Stimulated activated CD8-positive, alpha-beta memory T cell treated with anti-CD3 and anti-CD28 coated beads, Interleukin-2, amount 100 ng/mL, for 48 hours (primary cell): ENCODE measurements at places on chromosomes 3 and 15.

DNA sequence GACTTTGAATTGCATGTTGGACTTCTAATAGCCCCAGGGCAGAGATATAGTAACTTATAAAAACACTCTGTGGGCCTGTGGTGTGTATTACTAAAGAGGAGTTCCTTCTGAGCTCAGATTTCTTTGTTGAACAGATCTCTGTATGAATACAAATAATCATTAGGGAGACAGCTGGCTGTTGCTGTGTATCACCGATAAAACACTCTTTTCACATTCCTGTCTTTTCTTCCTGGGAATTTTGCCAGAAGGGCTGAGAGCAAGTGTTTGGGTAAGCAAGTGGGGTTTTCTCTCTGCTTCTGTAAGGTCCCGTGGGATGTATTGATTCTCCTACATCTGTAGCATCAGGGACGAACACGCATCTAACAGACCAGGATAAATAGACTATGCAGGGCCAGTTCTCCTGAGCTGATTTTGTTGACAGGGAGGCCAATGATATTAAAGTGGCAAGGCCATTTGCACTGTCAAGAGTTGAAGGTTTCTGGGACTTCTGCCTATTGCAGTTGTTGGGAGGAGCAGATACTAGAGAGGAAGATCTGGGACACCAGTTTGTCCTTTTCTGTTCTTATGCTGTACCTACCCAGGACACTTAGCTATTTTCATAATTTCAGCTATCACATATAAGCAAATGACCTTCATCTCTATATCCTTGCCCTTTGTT lies 225.9 kb upstream of the CD96 start:
- DNase-seq: no peak

GRCh38 chr3:111895071-111895470 lies 36.0 kb downstream of the PHLDB2 start:
- DNase-seq: no peak

- no peak for DNase-seq
These were observed 28.7 kb upstream of the PLOD2 start for GRCh38 chr3:146189519-146190173.

DNA sequence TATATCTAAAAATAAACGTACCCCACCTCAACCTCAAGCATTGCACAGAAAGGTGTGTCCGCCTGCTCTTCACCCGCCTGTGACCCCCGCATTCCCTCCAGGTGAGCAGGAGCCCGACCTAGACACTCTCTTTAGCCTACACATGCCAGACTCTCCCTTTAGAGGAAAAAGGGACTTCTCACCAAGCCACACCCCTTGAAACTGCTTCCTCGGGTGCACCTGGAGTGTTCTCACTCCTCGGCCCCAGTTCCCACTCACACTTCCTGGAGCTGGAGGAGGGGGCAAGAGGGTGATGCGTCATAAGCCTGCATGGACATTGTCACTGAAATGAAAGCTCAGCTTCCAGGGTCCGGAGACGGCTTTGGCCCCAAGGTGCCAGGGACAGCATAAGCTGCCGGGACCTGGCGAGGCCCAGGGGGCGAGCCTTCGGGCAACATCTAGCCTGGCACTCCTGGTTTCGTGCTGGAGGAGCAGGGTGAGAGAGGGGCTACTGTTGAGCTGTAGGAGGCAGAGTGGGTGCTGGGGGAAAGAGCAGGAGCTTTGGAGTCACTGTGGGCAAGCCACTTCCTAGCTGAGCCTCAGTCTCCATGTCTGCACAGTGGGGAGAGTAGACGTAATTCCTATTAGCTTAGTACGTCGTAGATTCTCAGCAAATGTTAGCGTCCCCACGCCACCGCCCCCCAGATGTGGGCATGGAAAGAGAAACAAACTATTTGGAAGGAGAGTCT lies 9.8 kb upstream of the MUC4 start:
- DNase-seq: no peak

DNA sequence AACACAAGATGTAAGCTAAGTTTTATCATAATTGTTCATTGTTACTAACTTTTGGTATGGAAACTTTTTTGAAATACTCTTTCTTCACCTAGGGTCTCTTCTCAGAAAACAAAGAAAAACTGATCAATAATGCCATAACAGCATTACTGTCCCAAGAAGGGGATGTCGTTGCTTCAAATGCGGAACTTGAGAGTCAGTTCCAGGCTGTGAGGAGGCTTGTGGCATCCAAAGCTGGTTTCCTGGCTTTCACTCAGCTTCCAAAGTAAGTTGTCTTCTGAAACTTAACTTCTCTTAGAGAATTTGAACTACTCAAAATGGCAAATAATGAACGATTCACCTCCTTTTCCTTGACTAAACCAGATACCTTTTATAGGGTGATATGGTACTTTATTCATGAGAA lies 39.3 kb downstream of the DNAJC13 start:
- DNase-seq: no peak

DNA sequence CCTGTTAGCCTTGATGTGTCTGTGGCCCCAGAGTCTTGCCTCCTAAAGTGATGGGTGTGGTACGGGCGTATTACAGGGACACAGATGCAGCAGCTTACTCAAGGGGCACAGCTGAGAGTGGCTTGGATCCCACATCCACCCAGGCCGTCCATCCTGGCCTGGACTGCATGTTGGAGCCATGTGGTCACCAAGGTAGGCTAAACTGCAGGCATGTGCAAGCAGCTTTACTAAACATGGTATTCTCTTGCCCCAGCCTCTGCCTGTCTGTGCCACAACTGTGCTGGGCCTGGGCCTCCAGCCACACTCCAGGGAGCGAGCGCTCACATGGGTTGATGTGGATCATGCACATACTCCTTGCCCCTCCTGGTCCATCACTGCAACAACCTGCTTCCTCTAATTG lies 6.1 kb upstream of the GPR62 start:
- DNase-seq: no peak

- no peak for DNase-seq
These were observed 316.4 kb downstream of the SOX2 start for GRCh38 chr3:182028081-182028480.

DNA sequence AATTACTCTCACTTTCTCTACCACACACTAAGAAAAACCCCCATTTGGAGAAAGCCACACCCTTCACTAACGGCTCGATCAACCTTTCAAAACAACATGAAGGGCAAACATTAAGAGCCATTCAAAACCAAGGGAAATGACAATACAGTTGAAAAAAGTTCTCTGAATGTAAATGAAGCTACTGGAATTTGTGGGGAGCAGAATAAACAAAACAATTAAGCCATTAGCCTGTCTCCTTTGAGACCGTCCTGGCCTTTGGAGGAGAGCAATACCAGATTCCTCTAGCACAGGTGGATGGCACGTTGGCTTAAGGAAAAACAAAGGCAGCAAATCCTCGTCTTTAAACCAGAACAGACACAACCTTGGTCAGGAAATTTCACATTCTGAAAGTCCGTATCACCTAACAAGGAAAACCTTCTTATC lies 18.7 kb downstream of the MYO1E start:
- DNase-seq: no peak

GRCh38 chr3:99625237-99625622 lies 13.2 kb upstream of the COL8A1 start:
- no peak for DNase-seq

GRCh38 chr15:65517866-65518207 lies 348 bp upstream of the DPP8 start:
- DNase-seq: no peak

- DNase-seq: no peak
These were observed 276.7 kb downstream of the ROBO1 start for GRCh38 chr3:79491029-79491641.

DNA sequence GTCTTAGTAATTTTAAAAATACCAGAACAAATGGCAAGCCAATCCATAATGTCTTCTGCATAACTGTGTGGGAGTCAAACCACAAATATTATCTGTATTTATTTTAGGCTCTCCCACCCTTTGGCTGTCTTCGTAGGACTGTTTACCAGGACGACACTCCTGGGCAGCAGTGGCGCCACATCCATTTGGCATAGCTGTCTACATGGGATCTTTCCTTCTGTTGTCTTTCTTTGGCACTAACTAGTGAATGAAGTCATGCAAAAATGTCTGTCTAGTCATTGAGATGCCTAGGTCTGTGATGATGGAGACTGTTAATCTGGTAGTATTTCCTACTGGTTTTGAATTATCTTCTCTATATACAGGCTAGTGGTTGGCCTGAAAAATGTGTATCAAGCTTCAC lies 54.0 kb upstream of the CHMP2B start:
- no peak for DNase-seq

DNA sequence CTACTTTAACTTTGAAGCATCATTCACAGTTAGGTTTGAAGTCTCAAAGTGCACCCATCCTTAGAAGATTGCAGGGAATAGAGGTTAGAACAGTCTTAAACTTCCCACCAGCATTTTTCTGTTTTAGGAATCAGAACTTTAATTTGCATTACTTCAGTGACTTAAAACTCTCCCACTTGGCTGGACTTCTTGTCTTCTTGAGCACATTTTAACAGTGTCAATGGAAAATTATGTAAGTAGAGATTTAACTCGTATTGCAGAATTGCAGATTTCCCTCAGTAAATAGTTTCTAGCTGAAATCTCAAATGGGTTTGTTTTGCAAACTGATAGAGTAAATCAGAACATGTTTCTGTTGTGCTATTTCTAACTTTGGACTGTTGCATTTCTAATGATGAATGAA lies 369.6 kb downstream of the OTOL1 start:
- no peak for DNase-seq

DNA sequence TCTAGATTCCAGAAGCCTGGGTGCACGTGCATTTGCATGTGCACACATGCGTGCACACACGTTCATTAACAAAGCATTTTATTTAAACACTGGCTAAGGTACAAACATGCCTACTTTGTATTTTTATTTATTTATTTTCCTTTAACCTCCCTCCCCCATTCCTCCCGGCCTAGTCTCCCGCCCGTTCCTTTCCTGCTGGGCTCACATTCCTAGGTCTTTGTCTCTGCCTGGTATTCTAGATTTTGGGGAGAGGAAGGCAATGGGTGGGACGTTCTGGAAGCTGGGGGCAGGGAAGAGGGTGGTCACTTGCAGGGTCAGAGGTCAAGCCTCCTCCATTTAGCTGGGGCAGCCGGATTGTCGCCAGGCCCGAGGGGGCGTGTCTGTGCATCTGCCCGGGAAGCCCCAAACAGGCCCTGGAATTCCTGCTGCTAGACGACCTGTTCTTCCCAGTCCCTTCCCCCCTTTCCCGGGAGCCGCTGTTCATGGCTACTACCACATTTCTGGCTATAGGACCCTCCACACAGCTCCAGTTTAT lies 51.8 kb downstream of the TRIM71 start:
- DNase-seq: no peak

DNA sequence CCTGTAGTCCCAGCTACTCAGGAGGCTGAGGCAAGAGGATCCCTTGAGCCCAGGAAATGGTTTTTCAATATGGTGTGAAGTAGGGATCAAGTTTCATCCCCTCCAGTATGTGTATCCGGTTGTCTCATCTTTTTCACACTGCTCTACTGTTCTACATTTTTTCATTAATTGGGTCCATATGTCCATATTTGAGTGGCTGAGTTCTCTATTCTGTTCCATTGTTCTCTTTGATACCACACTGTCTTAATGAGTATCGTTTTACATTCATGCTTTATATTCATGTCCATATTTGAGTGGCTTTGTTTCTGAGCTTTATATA lies 81.6 kb upstream of the LRRFIP2 start:
- DNase-seq: no peak
